ENCODE measurements at places on chromosomes 12 and 14.
A peak's percentile ranks its signal among the peaks of the same experiment; 100 is the strongest.

GRCh38 chr14:72643317-72643801, 250.5 kb downstream of the DPF3 start:
- no peak overlapping the region for H3K4me3 ChIP-seq
- H3K36me3 ChIP-seq, result no peaks in the 10 kb centered on the region
- H3K27ac ChIP-seq, result no peak overlapping the region
- H3K4me1 ChIP-seq, result no peaks in the 10 kb centered on the region
- H3K27me3 ChIP-seq, result no peaks in the 10 kb centered on the region

- no peaks in the 10 kb centered on the region for H3K27me3 ChIP-seq
- H3K4me1 ChIP-seq, result no peaks in the 10 kb centered on the region
- H3K36me3 ChIP-seq, result no peaks in the 10 kb centered on the region
- DNase-seq, result no peak
- no peak overlapping the region for H3K27ac ChIP-seq
- H3K4me3 ChIP-seq, result no peak overlapping the region
These were observed 29.2 kb downstream of the CLEC2D start for GRCh38 chr12:9698681-9699080.

- DNase-seq, result no peak
- peak overlapping the region; percentile 68 for H3K27ac ChIP-seq
- H3K4me1 ChIP-seq, result peaks cover 36% of the 10 kb centered on the region
- no peaks in the 10 kb centered on the region for H3K36me3 ChIP-seq
- H3K4me3 ChIP-seq, result no peak overlapping the region
These were observed 13.7 kb downstream of the TRMT61A start for GRCh38 chr14:103542605-103543088.

DNA sequence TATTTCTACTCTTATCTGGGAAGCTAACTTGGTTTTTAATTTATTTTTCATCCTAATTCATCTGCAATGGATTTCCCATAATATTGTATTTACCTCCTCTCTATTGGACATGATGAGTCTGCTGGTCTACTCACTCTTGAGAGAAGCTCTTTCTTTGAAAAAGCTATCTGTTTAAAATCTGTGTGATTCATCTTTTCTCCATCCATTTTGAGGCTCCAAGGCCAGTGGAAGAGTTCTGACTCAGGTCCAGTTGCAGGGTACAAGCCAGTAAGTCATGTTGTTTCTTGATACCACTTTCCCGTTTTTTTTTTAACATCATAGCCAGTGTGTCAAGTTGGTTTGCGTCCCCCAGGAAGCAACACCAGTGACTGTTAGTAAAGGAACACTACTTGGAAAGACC, 160.3 kb upstream of the BMP4 start:
- no peaks in the 10 kb centered on the region for H3K27me3 ChIP-seq
- no peak overlapping the region for H3K27ac ChIP-seq
- no peaks in the 10 kb centered on the region for H3K4me1 ChIP-seq
- no peak overlapping the region for H3K4me3 ChIP-seq
- H3K36me3 ChIP-seq, result no peaks in the 10 kb centered on the region
- no peak for DNase-seq

GRCh38 chr14:105019861-105020814, 745 bp downstream of the CDCA4 start:
- H3K36me3 ChIP-seq, result no peaks in the 10 kb centered on the region
- DNase-seq, result no peak
- peak overlapping the region; percentile 69 for H3K27ac ChIP-seq
- H3K4me1 ChIP-seq, result peaks cover 3% of the 10 kb centered on the region
- peak overlapping the region; percentile 82 for H3K4me3 ChIP-seq

Data from prostate gland (tissue), 2 donors.